ENCODE measurements at places on chromosomes 2 and 18.
A peak's percentile ranks its signal among the peaks of the same experiment; 100 is the strongest.

DNA sequence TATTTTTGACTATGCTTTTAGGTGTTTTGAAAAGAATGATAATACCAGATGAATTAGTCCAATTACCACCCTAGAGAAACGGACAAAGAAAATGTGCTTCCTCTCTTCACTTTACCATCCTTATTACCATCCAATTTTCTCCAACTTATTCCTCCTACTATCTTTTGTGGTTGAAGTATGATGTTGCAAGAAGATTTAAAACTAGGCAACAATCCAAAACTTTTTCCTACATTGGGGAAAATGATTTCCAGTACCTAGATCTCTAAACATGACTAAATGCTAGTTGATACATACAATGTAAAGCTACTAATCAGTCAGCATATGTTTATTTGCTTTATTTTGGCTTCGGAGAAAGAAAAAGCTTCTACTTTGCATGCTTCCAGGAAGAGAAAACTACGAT is 355.0 kb upstream of the LYPD1 start:
- DNase-seq = no peak

GRCh38 chr2:241088376-241088775 is 13.7 kb downstream of the MTERF4 start:
- DNase-seq = no peak

DNA sequence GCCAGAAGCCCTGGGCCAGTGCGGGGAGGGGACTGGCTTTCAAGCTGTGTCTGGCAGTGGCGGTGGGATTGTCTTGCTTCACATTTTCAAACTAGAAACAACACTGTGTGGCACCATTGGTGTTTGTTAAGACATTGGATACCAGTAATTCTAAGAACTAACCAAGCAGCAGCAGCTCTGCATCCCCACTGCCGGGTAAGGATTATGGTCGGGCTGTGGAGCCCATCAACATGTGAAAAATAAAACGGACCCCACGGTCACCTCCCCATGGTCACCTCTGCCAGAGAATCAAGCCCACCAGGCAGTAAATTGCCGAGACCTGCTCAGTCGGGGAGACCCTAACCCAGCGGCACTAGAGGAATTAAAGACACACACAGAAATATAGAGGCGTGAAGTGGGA is 65.3 kb downstream of the C18orf63 start:
- DNase-seq = no peak

GRCh38 chr18:4267641-4268040 is 187.5 kb downstream of the DLGAP1 start:
- no peak for DNase-seq

DNA sequence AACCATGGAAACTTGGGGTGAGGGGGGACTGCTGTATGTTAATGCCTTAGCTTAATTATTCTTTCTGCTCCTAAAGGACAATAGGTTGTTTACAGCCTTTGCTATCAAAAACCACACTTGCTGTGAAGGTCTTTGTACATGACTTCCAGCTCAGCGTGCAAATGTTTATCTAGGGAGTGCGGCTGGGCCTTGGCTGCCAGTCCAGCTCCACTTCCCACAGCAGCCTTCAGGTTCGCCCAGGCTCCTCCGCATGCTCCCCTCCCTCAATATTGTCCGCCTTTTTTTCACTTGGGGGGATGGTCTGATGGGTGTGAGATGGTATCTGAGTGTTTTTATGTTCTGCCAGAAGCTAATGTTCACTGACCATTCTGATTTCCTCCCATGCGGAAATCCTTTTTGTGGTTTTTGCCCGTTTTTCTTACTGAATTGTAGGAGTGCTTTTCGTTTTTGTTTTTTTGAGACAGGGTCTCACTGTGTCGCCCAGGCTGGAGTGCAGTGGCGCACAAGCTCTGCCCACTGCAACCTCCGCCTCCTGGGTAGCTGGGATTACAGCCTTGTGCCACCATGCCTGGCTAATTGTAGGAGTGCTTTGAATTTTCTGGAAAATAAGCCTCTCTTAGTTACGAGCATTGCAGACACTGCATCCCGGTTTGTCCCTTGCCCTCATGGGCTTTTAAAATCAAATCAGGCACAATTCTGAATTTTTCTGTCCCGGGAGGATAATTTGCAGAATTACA is 28.8 kb downstream of the SH3BP4 start:
- no peak for DNase-seq

- DNase-seq = no peak
Measured at GRCh38 chr2:136281281-136282114, 163.5 kb upstream of the CXCR4 start.

- DNase-seq = no peak
Measured at GRCh38 chr2:174654419-174654941, 56.9 kb upstream of the WIPF1 start.

GRCh38 chr2:136323935-136324334 is 206.0 kb upstream of the CXCR4 start:
- DNase-seq = no peak

GRCh38 chr2:46073540-46074046 is 223.6 kb upstream of the EPAS1 start:
- DNase-seq = peak; percentile 52

DNA sequence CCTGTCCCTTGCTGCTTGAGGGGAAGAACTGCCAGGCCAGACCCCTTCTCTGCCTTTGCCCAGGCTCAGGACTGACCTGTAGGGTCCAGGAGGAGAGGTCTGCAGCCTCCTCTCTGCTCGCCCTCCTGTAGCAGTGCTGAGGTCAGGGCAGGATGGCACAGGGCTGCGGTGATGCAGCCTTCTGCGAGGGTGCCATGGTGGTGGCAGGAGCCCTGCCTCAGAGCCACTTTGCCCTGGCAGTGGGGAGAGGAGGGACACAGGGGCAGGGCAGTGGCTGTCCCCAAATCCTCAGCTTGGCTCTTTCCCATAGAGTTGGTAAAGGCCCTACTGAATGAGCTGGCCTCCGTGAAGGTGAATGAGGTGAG is 884 bp downstream of the PROM2 start:
- DNase-seq = no peak

GRCh38 chr18:59381949-59382348 is 22.9 kb upstream of the LMAN1 start:
- DNase-seq = no peak

GRCh38 chr18:59359576-59359952 is 499 bp upstream of the LMAN1 start:
- no peak for DNase-seq

- DNase-seq = no peak
Measured at GRCh38 chr18:58132595-58133261, 88.7 kb downstream of the NEDD4L start.

DNA sequence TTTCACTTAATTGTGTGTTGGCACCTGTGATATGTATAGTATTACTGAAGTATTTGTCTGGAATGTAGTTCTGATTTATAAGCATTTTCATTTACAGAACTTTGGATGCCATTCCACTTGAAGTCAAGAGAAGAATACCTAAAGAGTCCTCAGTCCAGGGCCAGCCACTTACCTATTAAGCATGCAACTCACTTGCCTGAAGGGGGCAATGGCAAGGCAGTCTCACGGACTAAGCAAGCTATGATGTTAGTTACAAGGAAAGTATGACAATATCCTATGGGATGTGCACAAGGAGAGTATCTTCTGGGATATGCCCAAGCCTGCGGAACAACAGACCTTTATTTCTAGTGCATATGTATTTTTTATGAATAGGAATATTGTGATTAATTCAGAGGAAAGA is 369.4 kb upstream of the GCFC2 start:
- DNase-seq = no peak

DNA sequence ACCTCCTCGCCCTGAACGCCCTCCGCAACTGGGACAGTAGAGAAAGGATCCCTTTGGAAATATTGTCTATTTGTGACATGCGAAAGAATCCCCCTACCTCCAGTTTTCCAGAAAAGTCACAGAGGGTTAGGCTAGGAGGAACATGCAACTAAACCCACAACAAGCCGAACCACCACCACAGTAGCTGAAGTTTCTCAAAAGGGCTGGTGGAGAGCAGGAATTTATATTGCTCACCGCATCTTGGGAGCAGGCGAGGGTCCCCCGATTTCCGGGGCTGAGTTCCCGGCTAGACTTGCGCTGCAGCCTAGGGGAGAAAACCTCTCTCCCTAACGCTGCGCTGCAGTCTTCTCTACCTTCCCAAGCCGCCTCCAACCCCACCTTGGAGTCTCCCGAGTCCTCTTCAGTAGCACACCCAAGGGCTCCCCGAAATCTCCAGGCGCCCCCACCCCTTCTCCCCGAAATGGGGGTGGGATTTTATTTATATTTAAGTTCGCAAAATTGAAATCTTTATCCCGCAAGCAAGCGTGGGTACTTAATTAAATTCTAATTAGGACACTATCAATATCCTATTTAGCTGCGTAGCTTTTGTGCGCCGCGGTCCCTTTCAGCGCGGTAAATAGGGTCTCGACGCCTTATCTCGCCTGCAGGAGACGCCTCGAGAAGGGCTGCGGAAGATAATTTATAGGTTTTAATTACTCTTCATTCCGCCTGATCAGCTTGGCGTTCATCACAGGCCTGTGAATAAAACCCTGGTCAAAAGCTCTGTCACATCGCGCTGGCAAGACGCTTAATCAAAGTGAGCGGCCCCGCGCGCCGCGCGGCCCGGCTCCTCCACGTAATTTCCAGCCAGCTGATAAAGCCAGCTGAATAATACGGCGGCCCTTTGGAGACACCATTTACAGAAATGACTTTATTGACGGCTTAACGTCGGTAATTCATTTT is 2.0 kb upstream of the EN1 start:
- no peak for DNase-seq

DNA sequence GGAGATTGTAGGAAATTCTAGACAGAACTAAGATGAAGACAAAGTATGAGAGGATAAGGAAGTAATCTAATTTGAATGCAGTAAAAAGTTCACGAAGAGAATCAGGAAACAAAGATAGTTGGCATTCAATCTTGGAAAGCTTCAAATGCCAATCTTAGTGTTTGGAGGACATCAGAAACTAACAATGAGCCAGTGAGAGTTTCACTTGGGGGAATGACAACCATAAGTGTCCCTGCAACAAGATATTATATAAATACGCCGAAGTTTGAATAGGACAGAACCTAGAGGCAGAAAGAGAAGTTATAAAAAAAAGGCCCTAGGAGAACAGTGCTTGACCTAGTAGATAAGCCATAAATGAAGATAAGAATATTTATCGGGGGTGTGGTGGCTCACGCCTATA is 11.1 kb downstream of the SNRPG start:
- DNase-seq = no peak

GRCh38 chr18:58264840-58265239 is 220.8 kb downstream of the NEDD4L start:
- no peak for DNase-seq

- DNase-seq = no peak
Measured at GRCh38 chr2:144330951-144331673, 188.8 kb downstream of the ZEB2 start.

DNA sequence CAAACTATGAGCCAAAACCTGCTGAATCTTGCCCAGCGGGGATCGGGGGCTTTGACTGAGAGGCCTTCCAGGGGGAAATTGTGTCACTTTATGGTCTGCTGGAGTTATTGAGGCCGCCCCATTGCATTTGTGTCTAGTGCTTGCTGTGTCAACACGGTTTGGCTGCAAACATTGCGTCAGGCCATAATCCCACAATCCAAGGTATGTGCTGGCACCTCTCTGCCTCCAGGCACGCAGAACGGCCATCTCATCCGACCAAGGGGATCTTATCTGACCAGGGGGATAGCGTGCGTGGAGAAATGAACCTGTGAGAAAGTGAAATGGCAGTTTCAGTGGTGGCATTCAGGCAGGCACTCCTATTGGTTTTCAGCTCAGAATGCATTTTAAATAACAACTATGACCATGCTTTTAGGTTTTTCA is 18.1 kb upstream of the LYPD6B start:
- DNase-seq = no peak

DNA sequence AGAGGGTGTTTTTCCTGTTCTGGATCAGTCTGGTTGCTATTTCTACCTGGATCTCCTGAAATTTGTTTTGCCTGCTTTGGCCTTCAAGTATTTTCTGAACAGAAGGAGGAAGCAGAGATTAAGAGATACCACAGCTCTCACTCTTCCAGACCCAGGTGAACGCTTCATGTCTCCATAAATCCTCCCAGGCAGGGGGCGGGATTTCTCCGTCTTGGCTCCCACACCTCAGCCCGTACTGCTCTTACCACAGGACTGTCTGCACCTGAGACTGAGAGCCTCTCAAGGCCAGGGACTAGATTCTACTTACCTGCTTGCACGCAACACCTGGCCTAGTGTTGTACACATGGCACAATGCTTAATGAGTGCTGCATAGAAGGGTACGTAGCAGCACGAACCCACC is 59.9 kb upstream of the LRPPRC start:
- DNase-seq = no peak

DNA sequence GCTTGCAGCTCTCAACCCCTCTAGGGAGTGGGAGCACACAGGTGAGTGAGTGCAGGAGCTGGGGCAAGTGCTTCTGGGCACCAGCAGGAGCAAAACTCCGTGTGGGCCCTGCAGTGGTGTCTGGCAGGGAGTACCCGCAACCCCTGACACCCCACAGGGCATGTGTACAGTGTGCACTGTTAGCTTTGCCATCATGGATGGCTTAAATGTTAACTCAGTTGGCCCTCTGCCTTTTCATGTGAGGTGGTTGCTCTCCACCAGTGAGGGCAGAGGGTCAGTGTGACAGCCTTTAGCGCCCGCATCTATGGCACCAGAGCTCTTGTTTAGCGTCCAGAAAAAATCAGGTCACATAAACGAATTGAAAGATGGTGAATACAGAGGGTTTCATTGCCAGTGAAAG is 92.7 kb downstream of the TPGS2 start:
- no peak for DNase-seq

DNA sequence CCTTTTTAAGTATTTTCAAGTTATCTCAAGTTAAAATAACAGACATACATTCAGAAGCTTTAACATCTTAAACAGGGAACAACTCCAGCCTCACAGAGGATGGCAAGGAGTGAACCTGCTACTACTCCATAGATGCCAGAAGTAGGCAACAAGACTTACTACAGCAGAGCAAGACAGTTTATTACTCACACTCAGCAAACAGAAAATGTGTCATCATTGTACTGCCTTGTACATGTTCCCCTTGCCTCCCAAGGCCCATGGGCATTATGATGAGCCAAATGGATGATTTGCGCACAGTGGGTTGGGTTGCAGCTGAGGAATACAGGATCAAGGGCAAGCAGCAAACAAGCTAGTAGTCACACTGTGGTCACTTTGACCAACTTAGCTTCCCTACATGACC is 80.6 kb upstream of the VRK2 start:
- no peak for DNase-seq

DNA sequence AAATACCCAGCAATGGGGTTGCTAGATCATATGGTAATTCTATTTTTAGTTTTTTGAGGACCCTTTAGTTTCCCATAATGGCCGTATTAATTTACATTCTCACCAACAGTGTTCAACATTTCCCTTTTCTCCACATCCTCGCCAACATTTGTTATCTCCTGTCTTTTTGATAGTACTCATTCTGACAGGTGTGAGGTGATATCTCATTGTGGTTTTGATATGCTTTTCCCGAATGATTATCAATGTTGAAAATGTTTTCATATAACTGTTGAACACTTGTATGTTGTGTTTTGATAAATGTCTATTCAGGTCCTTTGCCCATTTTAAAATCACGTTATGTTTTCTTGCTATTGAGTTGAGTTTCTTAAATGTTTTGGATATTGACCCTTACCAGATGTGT is 5.8 kb upstream of the RIF1 start:
- DNase-seq = no peak

Data from NCI-H460 (cell line).